ENCODE measurements at places on chromosomes 3 and 15.

DNA sequence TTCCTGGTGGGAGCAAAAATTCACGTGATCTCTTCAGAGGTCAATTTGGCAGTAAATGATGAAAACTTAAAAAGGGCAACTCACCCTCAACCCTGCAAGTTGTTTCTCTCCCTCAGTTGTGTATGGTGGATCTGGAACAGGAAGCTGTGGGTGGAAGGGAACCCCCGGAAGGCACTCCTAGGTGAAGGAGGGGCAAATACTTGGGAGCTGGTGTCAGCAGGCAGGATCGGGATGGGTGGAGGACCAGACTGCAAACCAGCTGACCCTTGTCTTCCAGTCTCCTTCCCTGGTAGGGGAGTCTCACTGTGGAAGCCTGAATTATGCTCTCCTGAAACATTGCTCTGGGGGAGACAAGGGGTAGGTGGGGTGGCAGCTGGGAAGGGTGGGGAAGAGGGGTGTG lies 33.5 kb downstream of the PRR23E start:
- peak; percentile 83 for DNase-seq

DNA sequence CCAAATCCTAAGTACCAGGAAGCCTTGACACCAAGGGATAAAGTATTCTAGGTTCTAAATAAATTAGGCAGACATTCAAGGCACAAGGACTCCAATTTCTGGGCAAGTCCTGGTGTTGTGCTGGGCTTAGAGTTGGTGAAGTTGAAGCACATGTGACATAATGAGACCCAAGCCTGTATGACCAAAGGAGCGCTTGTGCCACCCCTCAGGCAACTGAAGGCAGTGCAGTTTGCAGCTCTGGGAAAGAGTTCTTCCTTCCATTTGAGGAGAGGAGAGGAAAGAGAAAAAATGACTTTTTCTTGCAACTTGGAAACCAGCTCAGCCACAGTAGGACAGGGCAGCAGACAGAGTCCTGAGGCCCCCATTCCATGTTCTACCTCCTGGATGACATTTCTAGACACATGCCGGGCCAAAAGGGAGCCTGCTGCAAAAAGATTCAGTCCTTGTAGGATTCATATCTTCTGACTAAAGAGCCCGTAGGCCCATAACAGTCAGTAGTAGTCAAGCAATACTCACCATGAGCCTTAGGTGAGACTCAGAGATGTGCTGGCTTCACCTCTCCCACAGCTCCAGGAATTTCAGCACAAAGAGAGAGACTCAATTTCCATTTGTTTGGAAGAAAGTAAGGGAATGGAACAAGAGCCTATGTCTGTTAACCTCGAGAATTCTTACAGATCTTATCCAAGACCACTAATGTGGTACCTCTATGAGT lies 588.8 kb upstream of the BCHE start:
- no peak for DNase-seq

DNA sequence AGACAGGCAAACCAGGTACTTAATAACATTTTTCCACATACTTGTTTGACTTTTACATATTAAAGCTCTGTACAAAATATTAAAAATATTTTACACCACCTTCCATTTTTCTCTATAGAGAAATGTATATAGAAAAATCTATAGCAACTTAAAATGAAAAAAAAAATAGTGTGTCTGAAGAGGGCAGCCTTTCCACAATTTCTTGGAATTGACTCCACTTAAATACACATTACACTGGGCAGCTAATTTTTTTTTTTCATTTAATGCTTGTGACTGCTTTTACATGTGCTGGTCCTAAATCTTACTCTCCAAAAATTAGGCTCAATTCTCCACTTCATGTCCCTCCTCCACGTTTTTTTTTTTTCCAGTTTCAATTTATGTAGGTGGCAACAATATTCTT lies 427.0 kb upstream of the RBMS3 start:
- peak; percentile 1 for DNase-seq

DNA sequence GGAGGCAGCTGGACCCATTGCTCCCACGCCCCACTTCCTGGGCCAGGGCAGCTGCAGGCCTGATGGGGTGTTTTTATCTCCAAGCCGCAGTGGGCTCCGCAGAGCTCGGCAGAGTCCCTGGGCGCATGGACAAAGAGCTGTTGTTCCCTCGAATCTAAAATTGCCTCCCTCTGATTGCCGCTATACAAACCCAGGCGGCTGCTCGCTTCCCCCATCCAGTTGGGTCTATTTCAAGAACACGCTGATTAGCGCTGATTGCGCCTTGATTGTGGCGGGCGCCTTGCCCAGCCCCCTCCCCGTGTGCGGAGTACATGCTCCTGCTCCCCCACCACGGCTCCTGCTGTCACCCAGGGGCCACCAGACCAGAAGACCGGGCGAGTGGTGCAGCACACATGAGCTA lies 43.4 kb upstream of the SLC6A1 start:
- no peak for DNase-seq
